ENCODE measurements at places on chromosomes 1 and 21.
A peak's percentile ranks its signal among the peaks of the same experiment; 100 is the strongest.

DNA sequence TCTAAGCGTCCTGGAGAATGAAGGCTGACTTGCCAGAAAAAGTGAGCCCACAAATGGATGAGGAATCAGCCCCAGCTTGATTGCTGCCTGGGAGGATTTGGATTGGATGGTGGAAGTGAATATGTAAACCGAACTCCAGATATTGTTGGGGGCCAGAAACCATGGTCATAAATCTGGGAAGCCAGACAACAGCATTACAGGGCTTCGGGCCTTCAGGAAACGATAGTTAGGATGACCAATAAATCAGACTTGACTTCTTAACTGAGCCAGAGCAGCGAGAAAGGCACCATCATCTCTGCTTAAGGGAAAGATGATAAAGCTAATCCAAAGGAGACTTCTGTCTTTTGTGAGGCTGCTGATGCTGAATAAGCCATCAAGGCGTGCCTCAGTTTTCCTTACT lies 26.6 kb downstream of the FAM78B start:
- no peak for DNase-seq

DNA sequence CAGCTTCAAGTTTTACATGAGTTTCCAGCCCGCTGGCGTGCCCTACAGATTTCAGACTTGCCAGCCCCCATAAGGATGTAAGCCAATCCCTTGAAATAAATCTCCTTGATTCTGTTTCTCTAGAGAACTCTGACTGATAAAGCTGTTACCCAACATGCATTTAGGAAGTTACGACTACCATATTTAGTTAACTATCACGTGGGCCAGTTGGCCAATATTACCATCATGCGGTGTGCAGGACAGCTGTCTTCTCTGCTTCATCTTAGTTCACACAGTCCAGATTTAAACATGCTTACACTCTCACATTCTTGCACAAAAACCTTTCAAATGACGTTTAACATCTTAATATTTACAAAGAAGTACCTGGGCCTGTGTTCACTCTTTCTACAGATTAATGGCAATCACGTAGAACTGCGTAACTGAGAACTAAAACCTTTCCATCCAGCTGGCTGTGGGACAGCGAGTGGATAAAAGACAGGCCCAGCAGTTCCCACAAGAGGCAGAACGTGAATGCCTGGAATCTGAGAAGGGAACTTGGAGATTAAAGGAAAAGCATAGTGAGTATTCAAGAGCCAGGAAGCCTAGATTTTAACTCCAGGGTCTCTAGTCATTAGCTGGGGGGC lies 20.8 kb downstream of the FAM177B start:
- DNase-seq: no peak

DNA sequence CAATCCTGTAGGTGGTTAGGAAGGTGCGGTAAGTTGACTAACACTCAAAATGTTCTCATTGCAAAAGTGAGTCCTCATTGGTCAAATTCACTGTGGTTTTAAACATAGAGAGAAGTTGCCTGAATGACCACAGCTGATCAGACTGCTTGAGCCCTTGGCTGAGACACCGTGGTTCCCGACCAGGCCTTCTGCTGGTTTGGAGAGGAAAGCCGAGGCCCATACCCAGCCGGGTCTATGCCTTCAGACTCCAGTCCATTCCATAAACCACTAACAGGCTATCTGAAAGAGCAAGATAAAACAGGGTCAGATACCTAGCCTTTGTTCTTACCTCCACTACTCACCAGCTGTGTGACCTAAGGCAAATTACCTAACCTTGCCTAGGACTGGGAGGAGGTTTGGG lies 133.9 kb downstream of the LMX1A start:
- DNase-seq: no peak

DNA sequence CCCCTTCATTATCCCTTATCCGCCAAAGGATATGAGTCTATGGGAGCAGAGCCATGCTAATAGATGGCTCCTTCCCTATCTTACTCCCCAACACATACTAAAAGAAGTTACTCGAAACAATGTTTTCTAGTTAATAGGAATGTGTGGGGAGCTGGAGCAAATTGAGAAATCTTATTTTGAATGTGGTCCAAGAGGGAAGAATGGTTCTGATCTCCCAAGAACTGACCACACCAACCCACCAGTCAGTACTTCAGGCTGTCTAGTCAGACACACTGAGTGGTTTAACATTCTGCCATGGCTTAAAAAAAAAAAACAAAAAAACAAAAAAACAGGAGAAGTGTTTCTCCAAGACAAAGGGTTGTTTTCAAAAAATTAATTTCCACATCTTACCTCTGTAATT lies 31.5 kb upstream of the DNASE2B start:
- no peak for DNase-seq

- DNase-seq: peak; percentile 71
These were observed 62.8 kb downstream of the EDEM3 start for GRCh38 chr1:184691719-184692324.

GRCh38 chr1:55035904-55036303 lies 3.4 kb upstream of the PCSK9 start:
- peak; percentile 33 for DNase-seq

- DNase-seq: no peak
These were observed at the start of gene MXRA8 for GRCh38 chr1:1358433-1359271. MXRA8 (minus strand) TSS chr1:1358555; CDS start chr1:1358504, 51 bp downstream.

DNA sequence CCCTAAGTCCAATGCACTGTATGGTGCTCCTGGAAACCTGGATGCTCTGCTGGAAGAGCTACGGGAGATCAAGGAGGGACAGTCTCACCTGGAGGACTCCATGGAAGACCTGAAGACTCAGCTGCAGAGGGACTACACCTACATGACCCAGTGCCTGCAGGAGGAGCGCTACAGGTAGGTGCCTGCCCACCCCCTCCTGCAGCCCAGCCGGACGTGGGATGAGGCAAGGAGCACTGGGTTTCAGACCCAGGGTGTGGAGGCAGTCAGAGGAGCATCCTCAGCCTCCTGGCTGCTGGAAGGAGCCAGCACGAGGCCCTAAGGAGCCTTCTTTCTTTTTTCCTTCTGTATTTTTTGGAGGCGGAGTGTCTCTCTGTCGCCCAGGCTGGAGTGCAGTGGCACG lies 42.0 kb downstream of the TMCC2 start:
- DNase-seq: no peak

DNA sequence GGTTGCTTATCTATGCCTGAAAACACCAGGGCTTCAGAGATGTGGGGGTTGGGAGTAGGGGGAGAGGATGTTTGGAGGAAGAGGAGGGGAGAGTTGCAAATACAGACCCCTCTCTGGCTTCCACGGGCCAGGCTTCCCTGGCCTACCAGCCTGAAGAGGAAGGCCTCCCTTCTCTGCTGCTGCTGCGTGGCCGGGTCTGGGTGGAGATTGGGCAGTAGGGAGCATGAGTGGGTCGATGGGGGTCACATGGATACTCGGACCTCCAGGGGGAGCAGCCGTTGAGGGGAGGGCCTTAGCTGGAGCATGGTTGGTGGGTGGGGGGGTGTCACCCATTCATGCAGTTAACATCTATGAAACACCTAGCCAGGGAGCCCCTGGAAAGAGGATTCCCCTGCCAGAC lies 1.5 kb downstream of the RORC start:
- DNase-seq: no peak

DNA sequence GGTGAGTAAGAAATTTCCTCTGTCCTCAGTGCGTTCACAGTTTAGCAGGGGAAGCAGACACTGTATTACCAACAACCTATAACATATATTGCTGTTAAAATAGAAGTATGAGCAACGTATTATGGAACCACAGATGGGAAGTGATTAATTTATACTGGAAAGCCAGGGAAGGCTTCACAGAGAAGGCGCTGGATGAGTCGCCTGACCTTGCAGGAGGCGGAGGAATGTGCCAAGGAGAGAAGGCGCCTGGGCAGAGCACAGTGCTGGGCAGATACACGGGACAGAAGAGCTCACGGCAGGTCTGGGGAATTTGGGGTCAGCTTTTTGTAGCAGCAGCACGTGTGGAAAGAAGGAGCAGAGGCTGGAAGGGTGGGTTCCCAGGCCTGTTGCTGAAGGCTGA lies 116.3 kb downstream of the DHRS3 start:
- no peak for DNase-seq

DNA sequence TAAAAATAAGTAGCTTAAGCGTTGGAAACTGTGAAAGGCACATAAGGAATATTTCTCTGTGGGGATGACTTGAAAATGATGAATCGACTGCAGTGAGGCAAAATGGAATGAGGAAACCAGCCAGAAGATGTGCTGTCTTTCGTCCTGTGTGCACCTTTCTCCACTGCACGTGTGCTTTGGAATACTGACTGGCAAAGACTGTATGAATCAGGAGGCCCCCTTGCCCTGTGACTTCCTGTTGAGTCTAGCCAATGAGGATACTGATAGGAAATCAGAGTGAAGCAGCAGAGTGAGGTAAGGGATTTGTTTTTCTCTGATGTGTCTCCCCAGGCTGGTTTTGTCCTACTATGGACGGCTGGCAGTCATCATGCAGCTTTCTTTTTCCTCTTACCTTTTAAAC lies 118.2 kb upstream of the ADGRL4 start:
- DNase-seq: no peak

DNA sequence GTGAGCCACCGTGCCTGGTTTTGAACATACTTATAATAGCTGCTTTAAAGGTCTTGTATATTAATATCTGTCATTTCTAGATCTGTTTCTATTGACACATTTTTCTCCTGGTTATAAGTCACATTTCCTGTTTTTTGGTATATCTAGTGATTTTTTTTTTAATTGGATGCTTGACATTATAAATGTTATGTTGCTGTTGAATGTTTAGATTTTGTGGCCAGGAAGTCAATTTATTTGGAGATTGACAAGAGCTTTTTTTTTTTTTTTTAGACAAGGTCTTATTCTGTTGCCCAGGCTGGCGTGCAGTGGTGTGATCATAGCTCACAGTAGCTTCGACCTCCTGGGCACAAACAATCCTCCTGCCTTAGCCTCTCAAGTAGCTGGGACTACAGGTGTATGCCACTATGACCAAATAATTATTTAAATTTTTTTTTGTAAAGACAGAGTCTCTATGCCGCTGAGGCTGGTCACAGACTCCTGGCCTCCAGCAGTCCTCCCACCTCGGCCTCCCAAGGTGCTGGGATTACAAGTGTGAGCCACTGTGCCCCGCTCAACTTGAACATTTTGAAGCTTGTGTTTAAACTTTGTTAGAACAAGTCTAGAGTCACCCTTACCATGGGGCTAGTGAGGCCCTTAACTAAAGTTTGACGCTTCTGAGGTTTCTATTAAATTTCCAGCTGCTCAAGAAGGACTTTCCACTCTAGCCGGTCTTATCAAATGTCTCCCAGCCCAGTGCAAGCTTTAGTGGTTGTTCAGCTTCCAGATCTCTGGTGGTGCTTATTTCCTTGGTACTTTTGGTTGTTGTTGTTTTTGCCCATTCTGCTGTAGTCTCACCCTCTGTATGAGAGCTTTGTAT lies 8.6 kb upstream of the CHI3L2 start:
- peak; percentile 50 for DNase-seq

DNA sequence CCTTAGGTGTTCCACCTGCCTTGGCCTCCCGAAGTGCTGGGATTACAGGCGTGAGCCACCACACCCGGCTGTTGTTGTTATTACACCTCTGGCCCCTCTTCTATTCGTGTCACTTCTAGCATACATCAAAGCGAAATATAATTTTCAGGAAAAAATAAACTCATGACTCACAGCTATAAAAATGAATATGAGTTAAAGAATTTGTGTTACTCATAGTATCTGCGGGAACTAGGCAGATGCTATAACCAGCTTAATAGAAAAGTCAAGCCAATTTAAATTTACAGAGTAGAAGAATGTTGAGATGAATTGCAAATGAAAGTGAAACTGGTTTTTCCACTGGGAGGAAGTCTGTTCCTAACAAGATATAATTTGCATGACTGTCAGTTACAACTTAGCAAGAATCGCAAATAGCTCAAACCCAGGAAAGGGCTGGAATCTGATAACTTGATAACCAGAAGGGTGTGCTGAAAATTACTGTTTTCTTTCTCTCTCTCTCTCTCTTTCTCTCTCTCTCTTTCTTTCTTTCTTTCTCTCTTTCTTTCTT lies 11.2 kb downstream of the OR2W3 start:
- peak; percentile 95 for DNase-seq

- no peak for DNase-seq
These were observed 1.8 kb upstream of the ACBD6 start for GRCh38 chr1:180504186-180504585.

DNA sequence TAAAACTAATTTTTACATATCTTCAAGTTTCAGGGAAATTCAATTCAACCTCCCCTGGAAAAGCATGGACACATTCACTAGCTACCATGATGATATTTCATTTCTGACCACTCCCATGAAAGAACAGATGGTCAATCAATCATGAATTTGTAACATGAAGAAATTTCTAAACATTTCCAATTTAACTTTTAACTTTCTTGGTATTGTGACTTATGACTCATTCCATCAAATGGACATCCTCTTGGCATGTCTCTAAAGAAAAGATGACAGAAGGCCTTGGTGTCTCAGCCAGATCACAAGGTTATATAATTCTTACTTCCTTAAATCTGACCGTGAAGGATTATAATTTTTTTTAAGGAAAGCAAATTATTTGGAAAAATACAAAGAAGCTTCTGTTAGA lies 10.5 kb upstream of the MCOLN3 start:
- no peak for DNase-seq

GRCh38 chr1:156676114-156676819 lies 940 bp downstream of the NES start:
- no peak for DNase-seq

DNA sequence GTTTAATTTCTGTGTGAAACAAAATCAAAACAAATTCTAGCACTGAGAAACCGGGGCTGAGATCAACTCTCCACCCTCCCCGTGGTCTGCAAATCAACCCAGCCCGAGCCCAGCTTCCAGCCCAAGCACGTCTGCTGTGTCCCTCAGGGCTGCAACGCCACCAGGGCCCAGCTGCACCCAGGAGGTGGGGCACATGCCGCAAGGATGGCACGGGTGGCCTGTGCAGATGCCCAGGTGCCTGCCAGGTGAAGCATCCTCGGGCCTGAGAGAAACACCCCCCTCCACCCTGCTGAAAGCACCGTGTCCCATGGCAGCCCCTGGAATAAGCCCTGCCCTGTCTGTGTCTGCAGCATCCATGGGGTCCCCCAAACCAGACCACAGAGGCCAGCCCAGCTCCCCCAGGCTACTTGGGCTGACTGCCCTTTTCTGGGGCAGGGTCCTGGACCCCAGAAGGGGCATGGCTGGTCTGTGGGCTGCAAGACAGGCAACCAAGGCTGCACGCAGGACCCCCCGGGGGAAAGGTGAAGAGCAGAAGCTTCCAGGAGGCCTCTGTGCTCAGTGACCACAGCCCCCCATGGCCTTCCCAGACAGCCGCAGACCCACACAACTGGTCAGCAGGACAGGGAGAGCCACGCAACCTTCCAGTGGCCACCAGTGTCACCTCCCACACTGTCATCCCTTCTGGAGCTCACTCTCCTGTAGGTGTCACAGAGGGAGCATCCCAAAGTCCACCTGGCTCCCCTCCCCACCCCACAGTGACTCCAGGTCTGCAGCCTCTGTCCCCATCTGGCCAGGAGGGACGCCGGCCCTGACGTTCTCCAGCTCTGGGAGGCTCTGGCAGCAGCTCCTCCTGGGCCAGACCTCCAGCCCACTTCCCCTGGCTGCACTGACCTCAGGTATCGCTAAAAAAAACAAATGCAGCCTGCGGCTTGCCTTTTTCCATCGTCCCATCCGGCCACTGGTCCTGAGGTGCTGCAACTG lies 7.7 kb downstream of the WNT9A start:
- no peak for DNase-seq

- peak; percentile 82 for DNase-seq
These were observed 17.2 kb downstream of the CTNNBIP1 start for GRCh38 chr1:9892563-9893528.

GRCh38 chr1:48572646-48573258 lies 100.7 kb upstream of the SPATA6 start:
- DNase-seq: peak; percentile 79

Measured in hematopoietic multipotent progenitor cell treated with erythropoietin and hydrocortisone succinate and interleukin-3 and kit ligand, for 4 days (in vitro differentiated cells).